LoVo (cell line): ENCODE measurements at places on chromosomes 4 and X.
A peak's percentile ranks its signal among the peaks of the same experiment; 100 is the strongest.

DNA sequence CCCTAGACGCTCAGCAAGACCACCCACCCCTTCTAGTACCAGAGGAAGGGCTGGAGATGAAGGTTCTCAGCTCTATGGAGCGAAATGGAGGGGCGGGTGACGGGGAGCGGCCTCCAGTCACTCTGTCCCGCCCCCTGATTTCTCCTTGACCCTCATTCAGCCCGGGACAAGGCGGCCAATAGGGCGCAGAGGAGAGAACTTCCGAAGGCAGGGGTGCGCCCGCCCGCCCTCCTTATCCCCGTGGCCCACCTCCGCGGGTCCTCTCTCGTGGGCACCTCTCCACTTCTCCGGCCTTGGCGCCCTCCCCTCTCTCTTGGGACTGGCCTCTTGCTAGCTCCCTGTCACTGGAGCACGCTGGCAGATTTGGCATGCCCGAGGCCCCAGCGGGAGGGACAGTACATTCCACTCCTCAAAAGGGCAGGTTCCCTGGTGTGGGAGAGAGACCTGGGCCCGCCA, 1.1 kb upstream of the SEPTIN6 start:
- DNase-seq: no peak

DNA sequence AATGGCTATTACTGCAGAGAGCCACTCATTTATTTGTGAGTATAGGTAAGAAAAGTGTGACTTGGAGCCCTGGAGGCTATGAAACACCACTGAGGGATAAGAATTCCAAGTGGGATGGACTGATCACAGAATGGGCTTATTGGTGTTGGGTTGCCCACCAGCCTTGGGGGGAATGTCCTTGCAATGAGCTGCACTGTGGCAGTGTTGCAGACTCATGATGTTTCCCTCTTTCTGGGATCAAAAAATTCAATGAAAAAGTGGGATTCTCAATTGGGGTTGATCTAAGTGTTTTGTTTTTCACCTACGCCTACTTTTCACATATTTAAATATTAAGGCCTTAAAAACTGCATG, 1024.5 kb upstream of the PCDH10 start:
- no peak for DNase-seq

DNA sequence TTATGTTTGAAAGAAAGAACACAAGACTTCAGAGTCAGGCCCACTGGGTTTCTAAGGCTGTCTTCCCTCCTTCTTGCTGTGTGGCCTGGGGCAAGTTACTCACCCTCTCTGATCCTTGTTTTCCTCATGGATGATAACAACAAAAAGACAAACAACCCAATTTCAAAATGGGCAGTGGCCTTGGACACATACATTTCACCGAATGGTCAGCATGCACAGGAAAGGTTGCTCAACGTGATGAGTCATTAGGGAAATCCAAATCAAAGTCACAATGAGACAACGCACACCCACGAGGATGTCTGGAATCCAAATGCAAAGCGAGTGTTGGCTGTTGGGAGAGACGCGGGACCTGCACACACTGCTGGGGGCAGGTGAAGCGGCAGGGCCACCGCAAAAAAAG, 50.8 kb upstream of the PPP2R2C start:
- DNase-seq: no peak

- DNase-seq: no peak
These were observed 5.2 kb upstream of the ENAM start for GRCh38 chr4:70623323-70623722.

DNA sequence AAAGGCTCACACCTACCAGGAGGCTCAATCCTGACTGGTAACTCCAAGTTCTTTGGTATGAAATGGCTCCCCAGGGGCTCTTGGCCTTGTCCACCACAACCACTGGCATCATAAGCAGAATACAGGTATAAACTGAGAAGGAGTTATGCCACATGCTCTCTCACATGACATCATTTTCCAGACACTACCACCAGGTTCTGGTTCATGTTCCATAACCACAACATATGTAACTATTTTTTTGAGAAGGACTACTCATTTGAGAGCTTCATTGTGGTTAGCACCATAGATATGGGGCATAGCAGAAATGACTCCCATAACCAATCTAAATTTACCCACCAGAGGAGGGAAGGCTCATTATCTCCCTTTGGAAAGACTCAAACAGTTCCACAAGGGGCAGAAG, 19.6 kb downstream of the PRDM5 start:
- no peak for DNase-seq

DNA sequence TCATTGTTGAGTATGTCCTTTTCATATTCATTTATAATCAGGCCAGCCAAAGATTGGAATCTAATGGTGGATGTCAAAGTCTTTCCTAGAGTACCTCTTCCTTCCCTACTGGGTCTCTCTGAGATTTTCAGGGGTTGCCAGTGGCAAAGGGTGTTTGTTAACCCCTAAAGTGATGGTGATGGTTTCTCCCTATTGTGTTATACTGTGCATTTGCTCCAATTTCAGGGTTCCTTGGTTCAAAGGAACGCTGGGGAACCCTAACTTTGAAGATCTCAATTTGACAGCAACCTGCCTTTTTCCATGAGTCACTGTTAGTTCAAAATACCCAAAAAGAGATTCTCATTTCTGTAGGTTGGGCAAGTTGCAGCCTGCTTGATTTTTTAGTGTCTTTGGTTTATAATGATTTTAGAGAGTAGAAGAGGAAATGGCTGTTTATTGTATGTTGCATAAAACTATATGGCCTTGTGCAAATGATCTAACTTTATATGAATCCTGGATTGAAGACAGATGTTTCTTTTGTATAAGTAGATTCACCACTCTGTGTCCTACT, 23.0 kb downstream of the GAB1 start:
- no peak for DNase-seq

- DNase-seq: no peak
These were observed 227.3 kb upstream of the CENPE start for GRCh38 chr4:103425406-103425805.

DNA sequence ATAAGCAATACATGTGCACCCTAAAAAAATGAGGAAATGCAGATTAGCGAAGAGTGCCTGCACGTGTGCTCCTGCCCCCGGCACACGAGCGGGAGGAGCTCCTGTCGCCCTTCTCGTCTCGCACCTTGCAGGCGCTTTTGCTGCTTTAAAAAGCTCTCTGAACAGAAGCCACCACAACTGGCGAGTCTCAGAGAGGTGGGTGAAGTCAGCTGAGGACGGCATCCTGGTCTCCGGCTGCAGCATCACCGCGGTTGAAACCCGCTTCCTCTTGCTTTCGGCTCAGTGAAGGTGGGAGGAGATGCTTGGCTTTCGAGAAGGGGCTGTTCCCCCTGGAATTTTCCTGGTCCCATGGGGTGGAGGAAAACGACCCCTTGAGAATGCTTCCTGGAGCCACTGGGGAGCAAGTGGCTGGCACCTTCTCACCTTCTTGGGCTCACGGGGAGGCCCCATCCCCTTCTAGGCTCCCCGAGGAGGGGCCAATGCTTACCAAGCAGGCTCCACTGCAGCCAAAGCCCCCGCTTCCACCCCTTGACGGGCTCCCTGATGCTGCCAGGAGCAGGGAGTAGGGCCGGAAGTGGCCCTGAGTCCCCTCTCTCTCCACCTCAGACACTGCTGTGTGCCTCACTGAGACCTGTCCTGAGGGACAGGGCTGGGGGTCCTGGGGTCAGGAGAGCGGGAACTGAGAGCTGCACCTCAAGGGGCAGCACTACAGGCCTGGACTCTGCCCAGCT, 29.2 kb upstream of the MXD4 start:
- no peak for DNase-seq

DNA sequence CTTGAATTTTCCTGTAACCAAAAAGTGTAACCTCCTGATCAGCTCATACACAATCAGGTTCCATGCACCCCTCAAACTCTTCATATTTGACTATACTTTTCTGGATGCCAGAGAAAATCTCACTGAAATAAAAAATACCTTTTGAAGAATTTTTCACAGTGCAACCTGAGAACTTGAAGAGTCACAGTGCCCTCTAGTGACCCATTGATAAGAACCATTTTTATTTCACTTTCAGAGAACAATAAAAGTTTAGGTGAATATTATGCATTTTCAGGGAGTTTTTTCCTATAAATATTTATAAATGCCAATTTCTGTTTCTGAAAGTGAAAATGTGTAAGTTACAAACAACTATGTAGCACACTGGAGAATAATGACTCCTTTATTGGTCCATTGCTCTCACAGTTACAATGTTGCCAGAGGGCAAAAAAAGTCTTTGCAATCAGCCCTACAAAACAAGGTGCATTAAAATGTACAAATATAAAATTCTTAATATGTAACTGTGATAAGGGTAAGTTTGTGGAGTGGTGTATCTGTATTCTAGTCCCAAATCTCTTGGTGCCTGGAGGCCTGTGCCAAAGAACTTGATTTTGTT, 153.6 kb upstream of the INTU start:
- DNase-seq: peak; percentile 23

DNA sequence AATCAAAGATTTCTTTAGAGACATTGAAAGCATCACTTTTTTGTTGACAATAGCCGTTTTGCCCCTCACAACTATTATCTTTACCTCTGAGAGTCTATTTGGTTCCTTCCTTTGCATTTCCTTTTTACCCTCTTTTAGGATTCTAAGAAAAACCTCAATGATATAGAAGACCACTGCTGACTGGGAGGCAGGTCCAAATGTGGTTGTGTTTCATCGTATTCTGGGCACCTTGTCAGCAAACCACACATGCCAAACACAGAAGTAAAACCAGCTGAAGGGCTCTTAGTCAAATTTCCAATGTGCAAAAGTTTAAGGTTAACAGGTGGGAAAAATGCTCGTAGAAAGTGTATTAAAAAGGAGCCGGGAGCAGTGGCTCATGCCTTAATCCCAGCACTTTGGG, 5.1 kb upstream of the PRMT9 start:
- DNase-seq: no peak

- DNase-seq: peak; percentile 75
These were observed 16.0 kb downstream of the XG start for GRCh38 chrX:2767631-2768455.

GRCh38 chr4:182896421-182896820, 20.8 kb downstream of the DCTD start:
- DNase-seq: no peak

DNA sequence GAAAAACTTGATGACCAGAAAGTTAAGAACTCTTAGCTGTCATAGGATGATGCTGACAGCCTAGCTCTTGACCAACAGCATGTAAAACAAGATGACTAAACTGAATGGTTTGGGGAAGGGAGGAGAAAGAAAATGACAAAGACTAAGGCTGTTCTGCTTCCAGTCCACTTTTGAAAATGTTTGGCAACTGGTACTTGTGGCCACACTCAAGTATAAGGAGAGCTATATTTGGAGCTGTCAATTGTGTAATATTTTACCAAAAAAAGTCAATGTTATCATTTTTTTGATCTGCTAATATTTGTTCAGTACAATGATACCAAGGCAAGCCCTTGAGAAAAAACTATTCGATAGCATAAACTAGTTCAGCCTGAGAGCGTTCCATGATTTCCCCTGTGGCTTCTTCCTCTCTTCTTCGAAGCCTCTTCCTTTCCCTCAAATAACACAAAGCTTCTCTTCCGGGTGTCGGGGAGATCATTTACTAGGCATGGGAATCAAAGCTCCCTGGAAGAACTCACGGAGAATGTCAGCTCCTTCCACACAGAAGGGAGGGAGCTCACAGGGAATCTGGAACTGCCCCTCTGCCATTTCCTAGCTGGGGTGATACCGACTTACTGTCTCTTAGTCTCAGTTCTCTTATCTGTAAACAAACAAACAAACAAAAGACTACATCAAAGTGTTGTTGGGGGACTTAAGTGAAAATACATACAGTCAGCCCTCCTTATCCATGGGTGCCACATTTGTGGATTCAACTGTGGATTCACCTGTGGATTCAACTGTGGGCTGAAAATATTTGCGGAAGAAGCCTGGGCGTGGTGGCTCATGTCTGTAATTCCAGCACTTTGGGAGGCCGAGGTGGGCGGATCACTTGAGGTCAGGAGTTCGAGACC, 82.6 kb downstream of the SCD5 start:
- no peak for DNase-seq

DNA sequence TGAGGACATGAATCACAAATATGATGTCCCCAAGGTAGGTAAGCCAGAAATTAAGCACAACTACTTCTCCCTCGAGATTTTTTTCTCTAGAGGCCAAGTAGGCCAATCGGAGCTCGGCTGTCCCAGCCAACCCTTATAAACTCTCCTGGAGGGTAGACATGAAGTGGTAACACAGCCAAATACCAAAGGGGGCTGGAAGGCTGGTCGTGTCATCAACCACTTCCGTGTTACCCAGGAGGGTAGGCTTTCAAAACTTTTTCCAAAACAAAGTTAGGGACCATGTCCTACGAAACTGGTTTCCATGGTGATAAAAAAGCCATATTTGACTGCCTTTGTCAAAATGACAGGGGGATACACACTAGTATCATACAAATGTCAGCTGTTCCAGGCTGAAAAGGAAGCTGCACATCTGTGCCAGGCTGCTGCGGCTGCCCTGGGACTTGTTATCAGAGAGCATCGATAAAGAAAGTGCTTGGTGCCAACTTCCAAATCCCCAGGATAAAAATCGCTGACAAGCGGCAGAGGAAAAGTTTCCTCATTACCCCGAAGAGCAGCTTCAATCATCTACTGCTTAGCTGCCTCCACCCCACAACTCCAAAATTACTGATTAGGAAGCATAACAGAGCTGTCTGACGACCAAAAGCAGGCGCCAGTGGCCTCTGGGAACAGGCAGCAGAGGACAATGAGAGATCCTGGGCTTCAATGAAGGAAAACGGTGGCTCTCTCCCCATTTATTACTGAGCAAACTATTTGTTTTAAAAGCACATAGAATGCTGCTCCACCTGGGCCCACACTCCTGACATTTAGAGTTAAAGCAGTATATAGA, 20.8 kb downstream of the BCOR start:
- DNase-seq: no peak

- no peak for DNase-seq
These were observed 66.4 kb downstream of the TMEM154 start for GRCh38 chr4:152613351-152613750.

DNA sequence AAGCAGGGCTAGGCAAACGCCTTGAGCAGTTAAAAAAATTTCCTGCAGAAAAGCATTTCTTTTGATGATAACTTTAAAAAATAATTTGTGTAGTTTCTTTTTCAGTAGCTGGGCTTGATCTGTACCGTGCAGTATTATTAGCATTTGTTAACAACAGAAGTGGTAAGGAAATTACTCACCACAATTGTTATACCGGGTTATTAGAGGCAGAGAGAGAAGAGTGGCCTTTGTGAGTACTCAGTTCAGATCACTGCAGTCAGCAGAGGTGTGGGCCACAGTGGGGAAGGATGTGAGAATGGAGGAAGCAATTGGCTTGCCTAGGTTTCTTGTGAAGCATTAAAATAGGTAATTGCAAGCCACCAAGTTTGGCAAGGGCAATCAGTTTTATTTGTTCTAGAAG, 14.3 kb upstream of the IL21 start:
- no peak for DNase-seq

DNA sequence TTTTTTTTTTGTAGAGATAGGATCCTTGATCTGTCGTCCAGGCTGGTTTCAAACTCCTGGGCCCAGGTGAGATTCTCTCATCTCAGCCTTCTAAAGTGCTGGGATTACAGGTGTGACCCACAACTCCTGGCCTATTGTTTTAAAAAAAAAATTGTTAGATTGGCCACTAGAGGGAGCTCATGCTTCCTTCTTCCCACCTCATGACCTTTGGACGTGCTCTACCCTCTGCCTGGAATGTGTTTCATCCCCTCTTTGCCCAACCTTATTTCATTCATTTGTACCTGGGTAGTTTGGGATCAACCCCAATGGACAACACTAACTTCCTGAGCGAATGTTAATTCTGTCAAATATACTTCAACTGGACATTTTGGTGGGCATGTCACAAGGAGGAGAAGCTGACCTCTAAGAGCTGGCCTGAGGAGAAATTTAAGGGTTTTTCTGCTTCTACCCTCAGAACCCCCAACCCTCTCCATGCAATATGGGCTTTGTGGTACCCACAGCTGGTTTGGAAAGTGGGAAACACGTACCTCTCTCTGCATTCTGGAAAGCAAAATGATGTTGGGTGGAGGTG, 6.4 kb downstream of the PPEF2 start:
- peak; percentile 77 for DNase-seq
